ENCODE measurements at places on chromosomes 7 and 10.

DNA sequence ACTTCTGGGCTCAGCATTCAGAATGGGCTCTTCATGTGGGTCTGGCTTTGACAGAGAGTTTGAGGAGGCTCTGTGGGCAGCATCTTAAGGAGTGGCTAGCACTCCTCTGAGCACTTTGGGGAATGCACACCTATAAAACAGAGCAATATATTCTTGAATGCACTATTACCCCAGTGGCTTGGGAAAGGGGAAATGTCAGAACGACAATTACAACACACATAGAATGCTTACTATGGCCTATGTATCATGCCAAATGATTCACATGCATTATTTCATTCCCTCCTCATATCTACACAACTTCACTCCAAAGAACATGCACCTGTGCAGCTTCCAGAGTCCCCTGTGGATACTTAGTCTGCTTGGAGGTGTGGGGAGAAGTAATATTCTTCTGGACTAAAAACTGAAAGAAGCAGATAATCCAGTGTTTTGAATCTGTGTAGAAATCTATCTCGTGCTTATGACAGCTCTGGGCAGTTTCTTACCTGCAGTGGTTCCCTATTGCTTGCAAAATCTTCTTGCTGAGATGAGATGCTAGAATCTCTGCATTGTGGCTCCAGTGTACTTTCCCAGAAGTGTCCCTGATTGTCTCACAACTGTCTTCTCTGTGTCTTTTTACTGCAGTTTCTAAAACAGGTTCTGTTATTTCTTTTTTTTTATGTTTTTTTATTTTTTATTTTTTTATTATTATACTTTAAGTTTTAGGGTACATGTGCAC lies 5.5 kb upstream of the MGAM start:
- no peak for DNase-seq

GRCh38 chr7:44382459-44383265 lies 57.3 kb upstream of the CAMK2B start:
- DNase-seq: no peak

- no peak for DNase-seq
Observed at GRCh38 chr10:76034353-76035205, 603.2 kb downstream of the LRMDA start.

DNA sequence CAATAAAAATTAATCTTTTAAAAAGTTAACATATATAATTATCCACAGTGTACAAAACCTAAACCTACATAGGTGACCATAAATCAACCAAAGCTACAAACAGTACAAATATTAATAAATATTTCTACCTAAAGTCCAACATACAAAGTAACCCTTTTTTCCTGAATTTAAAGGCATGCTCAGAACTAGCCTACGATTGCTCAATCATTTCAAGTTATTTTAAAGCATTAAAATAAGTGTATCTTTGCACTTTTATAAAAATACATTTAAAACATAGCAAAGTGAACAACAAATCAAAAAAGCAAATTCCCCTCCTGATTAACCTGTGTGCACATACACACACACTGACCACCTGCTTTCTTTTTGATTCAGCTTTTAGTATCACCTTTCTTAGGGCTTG lies 202.2 kb downstream of the PARD3 start:
- no peak for DNase-seq

GRCh38 chr10:101310529-101311184 lies 43.3 kb upstream of the BTRC start:
- DNase-seq: no peak

GRCh38 chr7:914521-915194 lies 38.3 kb downstream of the GET4 start:
- DNase-seq: no peak

- no peak for DNase-seq
Observed at GRCh38 chr10:34504534-34504933, 310.6 kb downstream of the PARD3 start.

GRCh38 chr7:81903115-81903514 lies 133.3 kb upstream of the HGF start:
- no peak for DNase-seq

- no peak for DNase-seq
Observed at GRCh38 chr7:99623702-99624447, 7.1 kb downstream of the ZSCAN25 start.

DNA sequence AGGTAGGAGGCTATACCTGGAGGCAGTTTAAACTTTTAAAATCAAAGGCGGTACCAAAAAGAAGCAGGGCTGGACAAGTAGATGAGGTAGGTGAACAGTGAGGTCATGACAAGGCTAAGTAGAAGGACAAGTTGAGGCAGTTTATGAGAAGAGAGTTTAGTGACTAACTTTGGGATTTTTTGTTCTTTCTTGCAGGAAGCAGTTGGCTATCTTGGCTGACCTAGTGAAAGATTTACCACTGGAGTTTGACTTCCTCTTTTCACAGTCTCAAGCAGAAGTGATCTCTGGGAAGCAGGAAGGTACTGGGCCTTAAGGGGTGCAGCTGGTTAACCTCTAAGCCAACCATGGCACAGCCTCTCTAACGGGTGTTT lies 26.3 kb downstream of the ENTPD7 start:
- DNase-seq: no peak

DNA sequence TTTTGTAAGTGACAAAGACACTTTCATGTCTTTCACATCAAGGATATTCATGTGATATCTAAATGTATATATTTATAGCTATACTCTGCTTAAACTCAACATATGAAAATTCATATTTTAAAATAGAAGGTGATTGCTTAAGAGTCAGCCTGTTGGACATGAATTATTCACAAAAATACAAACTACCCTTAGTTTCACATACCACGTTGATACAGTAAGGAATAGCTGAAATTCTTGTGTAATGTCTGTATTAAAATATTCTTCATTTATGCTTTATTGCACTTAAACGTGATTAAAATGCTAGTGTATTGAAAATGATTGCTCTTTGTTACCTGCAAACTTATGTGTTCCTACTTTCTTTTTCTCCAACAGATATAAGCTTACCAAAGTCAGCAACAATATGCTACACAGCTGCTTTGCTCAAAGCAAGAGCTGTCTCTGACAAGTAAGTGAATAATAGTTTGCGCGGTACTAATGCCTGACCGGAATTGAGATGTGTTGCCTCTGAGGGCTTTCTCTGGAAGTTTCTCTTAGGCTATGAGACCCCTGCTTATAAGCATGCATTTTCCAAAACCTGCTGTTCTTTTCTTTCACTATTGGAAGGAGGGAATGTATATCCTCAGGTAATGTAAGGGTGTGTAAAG lies 133.8 kb downstream of the WNT2 start:
- no peak for DNase-seq

DNA sequence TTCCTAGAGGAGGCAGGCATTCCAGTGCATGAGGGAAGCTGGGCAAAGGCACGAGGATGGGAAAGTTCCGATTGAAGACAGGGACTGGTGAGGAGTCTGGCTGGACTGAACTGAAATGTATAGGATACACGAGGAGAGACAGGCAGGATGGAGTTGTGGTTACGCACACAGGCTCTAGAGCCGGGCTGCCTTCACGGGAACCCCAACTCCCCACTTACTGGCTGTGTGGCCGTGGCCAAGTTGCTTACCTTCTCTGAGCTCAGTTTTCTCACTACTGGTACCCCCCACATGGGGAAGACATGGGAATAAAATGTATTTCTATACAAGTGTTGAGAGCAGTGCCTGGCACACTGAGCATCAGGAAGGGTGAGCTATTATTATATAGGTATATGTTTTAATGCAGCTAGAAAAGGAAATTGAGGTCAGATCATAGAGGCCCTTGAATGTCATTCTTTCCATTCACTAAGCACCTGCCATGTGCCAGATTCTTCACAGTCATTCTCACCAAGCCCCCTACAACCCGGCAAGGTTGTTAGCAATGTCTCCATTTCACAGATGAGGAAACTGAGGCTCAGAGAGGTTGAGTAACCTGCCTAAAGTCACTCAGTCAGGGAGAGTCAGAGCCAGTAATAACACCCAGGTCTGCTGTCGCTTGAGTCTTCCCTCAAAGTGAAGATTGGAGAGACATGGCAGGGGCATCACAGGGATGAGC lies 9.7 kb downstream of the CHST3 start:
- no peak for DNase-seq

DNA sequence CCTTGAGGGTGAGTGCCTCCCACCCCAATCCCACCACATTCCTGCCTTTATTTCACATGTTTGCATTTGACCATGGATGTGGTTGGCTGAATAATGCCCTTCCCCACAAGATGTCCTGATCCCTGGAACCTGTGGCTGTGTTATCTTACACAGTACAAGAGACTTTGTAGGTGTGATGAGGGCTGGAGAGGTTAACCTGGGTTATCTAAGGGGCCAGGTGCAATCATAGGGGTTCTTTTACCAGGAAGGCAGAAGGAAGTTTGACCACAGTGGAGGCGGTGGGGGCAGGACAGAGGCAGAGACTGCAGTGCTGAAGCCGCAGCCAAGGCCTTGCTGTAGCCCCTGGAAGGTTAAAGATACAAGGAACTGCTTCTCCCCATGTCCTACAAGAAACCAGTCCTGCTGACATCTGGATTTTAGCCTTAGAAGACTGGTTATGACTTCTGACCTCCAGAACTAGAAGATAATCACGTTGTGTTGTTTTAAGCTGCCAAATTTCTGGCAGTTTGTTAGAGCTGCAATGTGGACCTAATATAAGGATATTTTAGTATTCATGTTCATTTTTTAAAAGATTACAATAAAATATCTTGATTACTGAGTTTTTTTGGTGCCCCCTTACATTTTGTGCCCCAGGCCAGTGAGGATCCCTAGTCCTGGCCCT lies 136.6 kb downstream of the ARHGAP22 start:
- no peak for DNase-seq

DNA sequence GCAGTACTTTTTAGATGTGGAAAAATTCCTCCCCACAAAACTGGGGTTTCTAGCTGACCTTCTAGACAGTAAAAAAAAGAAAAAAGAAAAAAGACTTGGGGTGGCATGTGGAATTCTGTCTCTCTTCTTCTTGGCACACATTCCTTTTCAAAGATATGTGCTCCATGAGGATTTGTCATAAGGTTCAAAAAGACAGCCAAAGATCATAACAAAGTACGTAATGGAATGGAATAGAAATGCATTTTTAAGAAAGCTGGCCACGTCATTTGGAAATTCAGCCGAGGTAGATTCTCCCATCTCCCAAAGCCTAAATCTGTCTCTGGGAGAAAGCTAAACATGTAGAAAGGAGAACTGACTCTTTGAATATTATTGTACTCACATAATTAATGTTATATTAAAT lies 381.3 kb upstream of the NFE2L3 start:
- no peak for DNase-seq

- no peak for DNase-seq
Observed at GRCh38 chr7:110675383-110676103, 415.4 kb upstream of the LRRN3 start.

GRCh38 chr10:88089498-88089897 lies 226.1 kb downstream of the PTEN start:
- no peak for DNase-seq

- no peak for DNase-seq
Observed at GRCh38 chr10:7487528-7487927, 76.7 kb upstream of the SFMBT2 start.

DNA sequence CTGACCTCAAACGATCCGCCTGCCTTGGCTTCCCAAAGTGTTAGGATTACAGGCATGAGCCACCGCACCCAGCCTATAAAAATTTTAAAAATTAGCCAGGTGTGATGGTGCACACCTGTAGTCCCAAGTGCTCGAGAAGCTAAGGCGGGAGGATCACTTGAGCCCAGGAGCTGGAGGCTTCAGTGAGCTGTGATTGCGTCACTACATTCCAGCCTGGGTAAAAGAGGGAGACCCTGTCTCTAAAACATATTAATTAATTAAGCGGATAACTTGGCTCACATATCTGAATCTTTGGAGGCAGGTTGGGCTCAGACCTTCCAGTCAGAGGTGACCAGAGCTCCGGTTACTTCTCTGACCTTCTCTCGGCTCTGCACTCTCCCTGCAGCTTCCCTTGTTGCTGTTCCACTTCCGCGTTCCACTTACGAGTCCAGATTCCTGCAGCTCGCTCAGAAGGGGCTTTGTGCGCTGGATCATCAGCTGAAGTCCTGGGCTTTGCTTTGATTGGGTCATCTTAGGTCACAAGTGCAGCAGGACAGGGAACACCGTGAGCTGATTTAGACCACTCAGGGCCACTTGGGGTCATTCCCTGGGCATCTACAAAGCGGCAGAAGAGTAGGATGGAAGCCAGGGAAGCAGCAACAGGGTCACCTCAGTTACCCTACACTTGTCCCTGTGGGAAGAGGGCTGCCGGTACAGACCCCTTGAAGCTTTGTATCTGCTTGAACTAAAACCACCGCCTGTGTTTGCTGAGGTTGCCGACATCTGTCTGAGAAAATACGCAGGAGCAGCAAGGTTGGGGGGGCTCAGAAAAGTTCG lies 2.0 kb upstream of the ARPC1B start:
- no peak for DNase-seq

- no peak for DNase-seq
Observed at GRCh38 chr10:126054191-126054590, 157.8 kb downstream of the FANK1 start.

DNA sequence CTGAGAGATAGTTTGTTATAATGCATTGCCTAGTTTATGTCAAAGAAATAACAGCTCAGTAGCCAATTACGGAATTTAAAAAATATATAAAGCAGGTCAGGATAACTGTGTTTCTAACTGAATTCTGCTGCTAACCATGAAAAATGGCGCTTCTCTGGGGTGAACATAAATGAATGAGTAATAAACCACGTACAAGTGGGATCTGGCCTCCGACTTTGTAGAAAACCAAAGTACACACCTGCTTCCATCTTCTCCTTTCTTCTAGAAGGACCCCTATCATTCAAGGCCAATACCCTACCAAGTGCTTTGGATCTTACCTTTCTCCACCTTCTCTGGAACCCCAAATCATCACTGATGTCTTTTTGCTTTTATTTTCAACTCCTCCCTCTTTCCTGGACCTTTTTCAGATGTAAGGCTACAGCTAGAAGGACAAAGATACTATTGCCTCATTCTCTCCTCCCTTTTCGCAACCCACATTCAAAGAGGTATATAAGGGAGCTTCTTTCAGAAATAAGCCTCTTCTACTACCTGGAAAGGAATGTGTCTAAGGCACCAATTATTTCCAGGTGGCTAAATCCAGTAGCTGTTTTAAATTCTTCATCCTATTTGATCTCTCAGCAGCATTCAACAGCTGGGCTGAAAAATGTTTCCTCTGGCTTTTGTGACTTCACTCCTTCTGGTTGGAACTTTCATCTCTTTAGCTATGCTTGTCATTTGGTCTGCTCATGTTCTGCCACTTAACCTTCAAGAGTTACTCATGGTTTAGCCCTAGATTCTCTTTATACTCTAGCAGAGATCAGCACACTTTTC lies 37.7 kb downstream of the NAMPT start:
- DNase-seq: no peak

DNA sequence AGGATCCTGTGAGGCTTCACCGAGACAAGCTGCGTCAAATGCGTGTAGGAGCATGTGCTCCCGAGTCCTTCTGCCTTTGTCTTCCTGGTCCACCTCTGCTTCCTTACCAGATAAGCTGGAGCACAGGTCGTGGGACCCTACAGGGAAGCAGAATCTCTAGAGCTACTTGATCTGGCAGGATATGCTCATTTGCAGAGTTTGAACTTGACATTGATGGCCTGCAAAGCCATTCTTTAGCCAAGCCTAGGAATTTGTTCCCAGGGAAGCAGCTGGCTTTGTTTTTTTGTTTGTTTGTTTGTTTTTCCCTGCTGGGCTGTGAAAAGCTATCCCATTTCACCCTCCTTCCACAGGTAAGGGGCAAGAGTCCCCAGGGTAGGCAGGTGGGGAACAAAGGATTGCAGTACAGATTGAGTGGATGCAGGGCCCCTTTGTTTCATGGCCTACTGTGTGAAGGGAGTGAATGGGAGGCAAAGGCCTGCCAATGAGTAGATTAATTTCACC lies 200.0 kb upstream of the BMPER start:
- DNase-seq: no peak
